ENCODE measurements at places on chromosomes 2 and 18.

DNA sequence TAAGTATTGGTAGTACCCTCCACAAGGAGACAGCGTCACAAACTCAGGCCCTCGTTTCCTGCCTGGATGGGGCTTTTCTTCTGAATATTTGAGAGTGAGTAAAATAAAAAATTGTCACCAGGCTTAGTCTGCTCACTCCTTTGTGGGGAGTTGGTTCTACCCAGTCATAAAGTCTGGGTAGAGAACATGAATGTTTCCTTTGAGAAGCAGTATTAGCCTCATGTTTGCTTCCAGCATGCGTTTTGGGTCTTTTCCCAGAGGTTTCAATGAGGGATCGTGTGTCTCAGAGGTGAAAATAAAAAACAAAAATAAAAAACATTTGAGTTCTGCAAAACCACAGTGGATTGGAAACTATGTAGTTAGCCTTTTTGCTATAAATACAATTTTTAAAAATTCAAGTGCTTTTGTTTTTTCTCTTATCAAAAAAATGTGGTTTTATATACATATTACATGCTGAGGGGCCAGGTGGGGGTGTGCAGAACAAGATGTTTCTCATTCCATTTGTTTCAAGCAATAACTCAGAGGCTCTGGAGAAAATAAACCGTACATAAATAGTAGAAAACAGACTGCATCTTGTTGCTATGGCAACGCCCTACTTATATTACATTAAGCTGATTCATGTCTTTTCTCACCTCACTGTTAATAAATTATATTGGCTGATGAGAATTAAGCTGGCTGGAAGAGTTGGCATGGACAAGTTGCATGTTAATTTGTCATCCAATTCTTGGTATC is 225.4 kb upstream of the FBXO11 start:
- DNase-seq: no peak

DNA sequence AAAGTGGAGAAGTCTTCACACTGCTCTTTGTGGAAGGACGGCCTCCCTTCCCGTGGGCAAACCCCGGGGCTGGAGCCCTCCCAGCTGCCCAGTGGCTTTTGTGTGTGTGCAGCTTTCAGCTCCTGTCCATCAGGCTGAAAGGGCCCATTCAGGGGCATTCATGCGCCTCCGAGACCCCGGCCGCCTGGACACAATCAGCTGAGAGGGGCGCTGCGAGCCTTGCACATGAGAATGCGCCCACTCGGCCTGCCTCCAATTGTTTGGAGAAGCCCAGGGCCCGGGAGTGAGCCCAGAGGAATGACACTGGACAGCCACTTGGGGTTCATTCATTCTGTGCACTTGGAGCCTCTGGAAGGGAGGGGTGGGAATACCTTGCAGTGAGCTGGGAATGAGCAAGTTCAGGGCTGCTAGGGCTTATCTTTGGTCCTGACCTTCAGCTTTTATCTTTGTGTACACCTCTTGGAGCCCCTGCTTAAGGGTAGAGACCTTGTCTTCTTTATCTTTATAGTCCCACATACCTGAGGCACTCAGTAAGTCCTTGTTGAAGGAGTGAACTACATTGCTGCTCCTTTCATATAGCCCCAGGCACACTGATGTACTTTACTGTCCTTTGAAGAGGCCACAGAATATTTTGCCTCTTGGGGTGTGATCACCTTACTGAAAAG is 56.5 kb downstream of the TCF7L1 start:
- no peak for DNase-seq

GRCh38 chr2:45001869-45002385 is 7.3 kb downstream of the SIX2 start:
- no peak for DNase-seq

- no peak for DNase-seq
These were observed 59.4 kb downstream of the OSR1 start for GRCh38 chr2:19299032-19299431.

DNA sequence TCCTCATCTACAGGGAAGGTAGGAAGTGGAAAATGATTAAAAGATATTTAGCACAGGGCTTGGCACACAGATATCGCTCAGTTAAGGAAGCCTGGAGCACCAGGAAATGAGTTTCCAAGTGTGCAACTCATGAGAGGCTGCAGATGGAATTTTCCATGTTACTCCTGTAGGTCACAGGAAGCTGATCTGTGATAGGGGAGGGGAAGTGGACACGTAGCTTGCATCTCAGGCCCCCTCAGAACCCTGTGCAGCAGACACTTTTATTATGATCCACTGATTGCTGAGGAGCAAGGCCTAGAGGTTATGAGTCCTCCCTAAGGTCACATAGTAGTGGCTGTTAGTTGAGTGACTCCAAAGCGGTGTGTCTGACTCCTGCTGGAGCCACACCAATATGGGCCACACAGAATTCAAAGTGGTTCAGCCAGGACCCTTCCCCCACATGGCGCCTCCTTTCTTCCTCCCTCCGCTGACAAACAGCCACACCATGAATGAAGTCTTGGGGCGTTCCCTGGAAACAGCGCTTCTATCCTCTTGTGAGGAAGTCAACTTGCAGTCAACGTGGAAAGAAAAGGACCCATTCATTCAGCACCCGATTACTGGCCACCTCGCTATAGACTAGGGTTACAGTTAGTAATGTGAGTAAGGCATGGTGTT is 21.5 kb downstream of the DYSF start:
- DNase-seq: no peak

DNA sequence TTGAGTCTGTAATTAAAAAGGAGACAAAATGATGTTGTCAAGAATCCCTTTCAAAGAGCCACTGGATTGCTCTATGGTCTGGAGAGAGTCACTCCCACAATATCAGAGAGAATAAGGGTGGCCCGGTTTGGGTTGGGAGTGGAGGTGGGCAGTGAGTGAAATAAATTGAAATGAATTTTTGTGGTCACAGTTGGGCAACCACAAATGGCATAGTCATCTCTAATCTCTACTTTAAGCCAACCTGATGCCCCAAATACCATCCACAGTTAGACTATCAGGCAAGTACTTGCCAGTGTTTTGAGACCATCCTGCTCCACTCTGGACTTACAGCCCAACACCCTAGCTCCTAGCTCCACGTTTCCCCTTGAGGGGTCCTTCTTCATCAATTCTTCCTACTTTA is 559.7 kb downstream of the BCL11A start:
- no peak for DNase-seq

DNA sequence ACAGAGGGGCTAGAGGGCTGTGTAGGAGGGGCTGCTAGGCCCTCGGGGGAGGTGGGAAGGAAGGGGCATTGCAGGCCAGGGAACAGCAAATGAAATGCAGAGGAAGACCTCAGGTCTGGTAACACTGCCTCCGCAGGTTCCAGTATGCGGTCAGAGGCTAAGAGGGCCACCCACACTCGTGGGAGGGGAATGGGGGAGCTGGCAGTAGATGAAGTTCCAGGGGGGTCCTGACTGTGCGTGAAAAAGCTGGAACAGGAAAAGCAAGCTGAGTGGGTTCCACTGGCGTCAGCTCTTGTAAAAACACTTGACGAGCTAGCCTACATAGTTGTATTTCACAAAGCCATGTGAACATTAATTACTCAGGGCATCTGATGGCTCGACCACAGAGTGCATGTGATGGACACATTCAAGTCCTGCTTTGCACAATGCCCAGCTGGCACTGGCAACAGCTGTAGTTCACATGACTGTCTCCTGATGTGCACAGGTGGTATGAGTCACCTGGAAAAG is 29.0 kb upstream of the PTPN4 start:
- no peak for DNase-seq

- DNase-seq: no peak
These were observed 28.4 kb downstream of the AAK1 start for GRCh38 chr2:69615078-69615625.

DNA sequence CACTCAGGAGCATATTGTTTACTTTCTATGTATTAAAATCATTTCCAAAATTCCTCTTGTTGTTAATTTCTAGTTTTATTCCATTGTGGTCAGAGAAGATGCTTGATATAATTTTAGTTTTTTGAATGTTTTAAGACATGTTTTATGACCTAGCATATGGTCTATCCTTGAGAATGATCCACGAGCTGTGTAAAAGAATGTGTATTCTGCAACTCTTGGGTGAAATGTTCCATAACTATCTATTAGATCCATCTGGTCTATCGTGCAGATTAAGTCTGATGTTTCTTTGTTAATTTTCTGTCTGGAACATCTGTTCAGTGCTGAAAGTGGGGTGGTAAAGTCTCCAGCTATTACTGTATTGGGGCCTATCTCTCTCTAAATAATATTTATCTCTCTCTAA is 83.3 kb upstream of the EPAS1 start:
- no peak for DNase-seq

DNA sequence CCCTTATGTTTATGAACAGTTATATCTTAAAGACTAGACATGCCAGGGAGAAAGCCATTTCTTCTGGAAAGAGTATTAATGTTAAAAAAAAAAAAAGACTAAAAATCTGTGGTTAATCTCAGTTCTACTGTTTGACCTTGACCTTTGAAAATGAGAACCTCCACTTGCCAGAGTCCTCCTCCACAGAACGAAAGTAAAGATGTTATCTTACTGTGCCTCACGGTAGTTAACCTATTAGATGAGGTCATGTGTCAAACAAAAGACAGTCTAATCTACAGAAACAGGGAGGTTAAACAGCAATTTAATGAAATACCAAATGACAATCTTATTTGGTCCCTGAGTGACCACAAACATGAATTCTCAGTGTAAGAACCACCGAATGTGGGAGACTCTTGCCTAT is 51.2 kb downstream of the SLC14A2 start:
- no peak for DNase-seq

DNA sequence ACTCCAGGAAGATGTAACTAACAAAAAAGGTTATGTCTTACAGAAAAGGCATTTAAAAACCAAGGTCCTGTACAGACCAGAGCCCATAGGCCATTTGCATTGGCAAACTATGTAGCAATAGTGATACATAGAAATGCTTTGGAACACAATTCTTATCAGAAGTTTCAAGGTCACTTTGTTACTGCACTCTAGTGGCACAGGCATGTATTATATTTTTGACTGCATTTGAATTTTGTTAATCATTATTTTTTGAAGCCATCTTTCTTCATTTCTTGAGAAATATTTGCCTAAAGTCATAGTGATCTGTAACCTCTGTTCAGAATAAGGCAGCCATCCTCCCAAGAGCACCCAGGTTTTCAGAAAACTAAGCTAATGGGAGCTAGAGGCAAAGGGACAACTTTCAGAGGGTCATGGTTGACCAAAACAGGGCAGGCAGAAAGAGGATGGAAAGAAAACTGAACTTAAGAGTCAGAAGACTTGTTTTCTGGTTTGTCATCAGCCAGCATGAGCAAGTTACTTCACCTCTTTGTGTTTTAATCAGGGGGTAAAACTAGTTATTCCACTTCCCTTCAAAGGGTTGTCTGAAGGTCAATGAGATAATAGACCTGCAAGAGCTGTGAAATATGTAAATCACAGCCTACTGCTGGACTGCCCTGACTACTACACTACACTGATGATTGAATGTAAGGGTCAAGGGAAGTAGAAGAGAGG is 41.5 kb downstream of the SLC38A11 start:
- DNase-seq: no peak

DNA sequence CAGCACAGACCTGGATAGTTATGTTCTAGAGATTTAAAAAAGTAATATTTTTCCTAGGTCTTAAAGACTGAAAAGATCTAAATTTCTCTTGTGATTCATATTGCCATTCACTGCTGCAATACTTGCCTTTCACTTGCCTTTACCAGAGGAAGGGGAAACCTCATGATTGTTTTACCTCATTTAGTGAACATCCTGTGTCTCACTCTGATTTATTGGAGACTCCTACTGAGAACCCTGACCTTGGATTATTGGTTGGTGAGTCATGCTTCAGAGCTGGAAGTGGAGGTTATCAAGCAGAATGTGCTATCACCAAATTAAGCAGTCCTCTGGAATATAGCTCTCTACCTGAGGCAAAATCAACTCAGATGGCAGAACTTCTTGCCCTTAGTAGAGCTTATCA is 500.5 kb downstream of the TSN start:
- DNase-seq: no peak

- no peak for DNase-seq
These were observed 67.5 kb upstream of the AMMECR1L start for GRCh38 chr2:127953128-127953718.

DNA sequence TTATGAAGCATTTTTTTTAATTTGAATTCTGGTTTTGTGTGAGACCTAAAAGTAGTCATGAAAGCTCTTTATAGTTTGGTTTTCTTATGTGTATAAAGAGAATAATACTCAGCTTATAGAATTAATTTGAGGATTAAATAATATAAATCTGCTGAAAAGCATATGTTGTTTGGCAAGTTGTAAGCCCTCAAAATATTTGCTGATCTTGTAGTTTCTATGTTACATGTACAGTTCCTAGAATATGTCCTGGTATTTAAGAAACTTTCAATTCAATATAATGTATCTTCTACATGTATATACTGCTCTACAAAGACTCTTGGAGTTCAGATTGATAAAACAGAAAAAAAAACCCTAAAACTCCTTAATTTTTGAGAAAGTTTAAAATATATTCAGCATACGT is 605.5 kb upstream of the FAM98A start:
- DNase-seq: no peak

DNA sequence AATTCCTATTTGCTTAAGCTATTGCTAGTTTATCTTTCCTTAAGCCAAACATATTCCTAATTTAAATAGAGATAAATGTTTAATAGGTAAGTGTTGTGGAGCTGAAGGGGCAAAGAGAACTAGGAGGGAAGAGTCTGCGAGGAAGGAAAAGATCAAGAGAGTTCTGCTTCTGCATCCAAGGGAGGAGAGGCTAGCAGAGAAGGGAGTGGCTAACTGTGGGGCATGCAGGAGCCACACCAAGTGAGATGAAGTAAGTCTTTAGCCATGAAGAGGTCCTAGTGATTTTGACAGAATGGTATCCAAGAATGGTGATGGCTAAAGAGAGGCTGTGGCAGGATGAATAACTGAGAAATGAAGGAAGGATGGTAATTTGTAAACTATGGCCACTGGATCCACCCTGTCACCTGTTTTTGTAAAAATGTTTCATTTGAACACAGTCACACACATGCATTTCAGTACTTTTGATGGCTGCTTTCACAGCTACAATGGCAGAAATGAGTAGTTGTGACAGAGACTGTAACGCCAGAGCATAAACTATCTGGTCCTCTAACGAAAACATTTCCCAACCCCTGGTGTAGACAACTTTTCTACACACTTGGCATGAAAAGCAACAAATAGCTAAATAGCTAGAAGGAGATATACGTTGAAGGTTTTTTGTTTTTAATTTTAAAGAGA is 15.6 kb downstream of the TPGS2 start:
- no peak for DNase-seq

- DNase-seq: no peak
These were observed 134.2 kb downstream of the WDSUB1 start for GRCh38 chr2:159152128-159152778.

- no peak for DNase-seq
These were observed 6.7 kb upstream of the MAP3K2 start for GRCh38 chr2:127394492-127394891.

GRCh38 chr2:38554973-38555595 is 47.6 kb downstream of the HNRNPLL start:
- DNase-seq: no peak

GRCh38 chr2:159065891-159066290 is 97.5 kb downstream of the TANC1 start:
- no peak for DNase-seq

DNA sequence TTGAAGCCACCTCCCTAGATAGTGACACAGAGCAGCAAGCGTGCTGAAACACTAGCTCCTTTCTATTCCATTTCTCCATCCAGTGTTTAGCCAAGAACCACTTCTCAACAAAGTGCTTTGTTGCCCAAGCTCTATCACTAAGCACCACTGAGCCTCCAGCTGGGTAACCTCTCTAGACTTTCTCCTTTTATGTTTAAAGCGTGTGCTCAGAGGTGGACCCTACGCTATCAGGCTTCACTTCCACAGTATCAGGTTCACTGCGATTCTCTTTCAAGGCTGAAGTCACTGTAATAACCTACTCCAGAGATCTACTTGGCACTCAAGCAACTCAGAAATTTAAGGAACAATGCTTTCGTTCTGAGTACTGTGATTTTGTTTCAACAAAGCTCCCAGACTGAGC is 197.9 kb downstream of the LNPK start:
- DNase-seq: no peak
